Stimulated activated CD8-positive, alpha-beta memory T cell treated with anti-CD3 and anti-CD28 coated beads, Interleukin-2, amount 100 ng/mL, for 1 hour (primary cell): ENCODE measurements at places on chromosomes 13 and 19.

- no peak for DNase-seq
Observed at GRCh38 chr13:111130116-111130508, 15.0 kb downstream of the ARHGEF7 start.

GRCh38 chr13:112346173-112346898 lies 29.8 kb upstream of the SPACA7 start:
- no peak for DNase-seq

DNA sequence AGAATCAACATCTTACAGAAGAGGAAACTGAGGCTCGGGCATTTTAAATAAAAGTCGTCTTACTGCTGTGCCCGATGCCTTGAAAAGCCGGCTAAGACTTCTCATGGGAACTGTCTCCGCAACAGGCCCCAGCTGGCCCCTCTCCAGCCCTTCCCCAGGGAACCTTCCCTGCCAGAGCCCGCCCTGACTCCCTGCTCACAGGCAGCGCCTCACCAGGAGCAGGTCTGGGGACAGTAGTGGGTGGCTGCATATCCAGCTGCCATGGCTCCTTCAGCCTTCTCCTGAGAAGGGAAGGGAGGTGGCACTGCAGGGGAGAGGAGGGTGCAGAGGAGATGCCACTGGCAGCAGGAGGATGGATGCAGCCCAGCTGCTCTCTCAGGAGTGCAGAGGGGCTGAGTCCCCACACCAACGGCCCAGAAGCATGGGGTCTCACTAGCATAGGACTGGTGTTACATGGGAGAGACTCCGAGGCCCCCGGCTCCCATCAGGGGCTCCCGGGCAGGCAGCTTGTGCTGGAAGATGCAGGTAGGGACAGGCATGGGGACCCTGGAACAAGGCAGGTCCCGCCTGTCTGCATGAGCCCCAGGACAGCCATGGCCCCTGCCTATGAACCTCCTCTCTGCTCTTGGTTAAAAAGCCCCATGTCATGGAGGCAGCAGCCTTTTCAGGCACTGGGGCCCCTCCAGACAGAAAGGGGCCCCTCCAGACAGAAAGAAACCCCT lies 216.4 kb upstream of the SGCG start:
- DNase-seq, result no peak

DNA sequence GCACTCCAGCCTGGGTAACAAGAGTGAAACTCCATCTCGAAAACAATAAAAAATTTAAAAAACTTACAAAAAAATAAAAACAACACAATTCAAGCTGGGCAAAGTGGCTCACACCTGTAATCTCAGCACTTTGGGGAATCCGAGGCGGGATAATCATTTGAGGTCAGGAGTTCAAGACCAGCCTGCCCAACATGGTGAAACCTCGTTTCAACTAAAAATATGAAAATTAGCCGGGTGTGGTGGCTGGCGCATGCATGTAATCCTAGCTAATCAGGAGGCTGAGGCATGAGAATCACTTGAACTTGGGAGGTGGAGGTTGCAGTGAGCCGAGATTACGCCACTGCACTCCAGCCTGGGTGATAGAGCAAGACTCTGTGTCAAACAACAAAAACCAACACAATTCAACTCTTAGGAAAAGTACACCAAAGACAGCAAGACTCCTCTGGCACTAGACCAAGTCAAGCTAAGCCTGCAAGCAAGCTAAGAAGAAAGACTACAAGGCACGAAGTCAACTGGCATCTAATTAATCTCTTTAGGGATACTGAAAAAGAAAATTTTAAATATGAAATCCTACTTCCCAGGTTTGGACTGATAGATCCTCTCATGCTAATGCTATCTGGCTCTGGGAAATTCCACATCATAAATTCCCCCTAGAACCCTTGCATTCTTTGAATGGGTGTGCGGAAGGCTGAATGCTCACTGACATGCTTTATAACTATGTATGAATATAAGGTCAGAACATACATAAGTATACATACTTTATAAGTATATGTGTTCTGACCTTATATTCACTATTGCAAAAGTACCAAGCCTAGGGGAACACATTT lies 7.9 kb downstream of the PBX4 start:
- DNase-seq, result no peak

DNA sequence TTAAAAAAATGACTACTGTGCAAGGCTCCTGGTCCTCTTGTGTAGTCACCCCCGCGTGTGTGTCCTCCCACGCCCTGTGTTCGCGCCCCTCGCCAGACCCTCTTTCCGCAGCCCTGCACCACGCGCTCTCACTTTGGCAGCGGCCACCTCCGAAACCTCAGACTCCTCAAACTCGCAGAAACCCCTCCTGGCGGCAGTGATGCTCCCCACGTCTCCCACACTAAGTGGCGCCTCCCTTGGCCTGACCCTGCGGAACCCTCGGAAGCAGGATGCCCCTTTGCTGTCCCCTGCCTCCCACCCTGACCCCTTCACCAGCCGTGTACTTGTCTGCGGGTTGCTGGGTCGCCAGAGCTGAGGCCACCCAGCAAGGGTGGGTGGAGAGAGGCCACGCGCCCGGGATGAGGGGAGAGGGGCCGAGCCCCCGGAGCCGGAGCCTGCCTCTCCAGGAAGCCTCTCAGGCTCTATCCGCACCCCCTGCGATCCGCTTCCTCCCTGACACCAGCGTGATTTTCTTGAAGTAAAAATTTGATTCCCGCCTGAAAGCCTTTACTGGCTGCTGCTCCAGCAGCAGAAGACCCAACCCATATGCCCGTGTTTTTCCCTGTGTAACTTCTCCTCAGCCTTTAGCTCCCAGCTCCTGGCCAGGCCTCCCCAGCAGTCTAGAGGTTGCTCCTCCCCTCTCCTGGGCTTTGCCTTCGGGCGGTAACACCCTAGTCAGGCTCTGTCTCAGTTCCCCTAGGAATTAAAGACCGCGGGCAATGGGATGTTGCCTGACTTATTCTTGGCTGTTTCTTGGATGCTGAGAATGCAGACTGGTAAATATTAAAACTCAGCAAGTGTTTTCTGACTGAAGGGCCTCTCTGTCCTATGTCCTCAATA lies 55.2 kb downstream of the MIPEP start:
- no peak for DNase-seq
